ENCODE measurements at places on chromosomes 5 and 9.

DNA sequence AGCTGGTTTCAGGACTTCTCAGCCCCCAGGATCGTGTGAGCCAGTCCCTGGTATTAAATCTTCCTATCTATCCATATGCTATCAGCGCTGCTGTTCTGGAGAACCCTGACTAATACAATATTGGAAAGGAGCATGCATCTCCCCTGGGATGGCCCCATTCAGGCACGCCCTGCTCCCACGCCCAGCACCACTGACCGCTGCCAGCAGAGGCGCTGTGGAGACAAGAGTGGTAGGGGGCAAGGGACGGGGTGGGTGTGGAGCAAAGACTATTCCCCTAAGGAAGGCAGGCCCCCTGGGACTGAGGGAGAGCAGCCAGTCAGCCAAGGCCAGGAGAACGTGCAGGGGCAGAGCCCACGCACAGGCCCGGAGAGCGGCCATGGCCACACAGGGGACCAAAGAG, 116.0 kb downstream of the VAV2 start:
- no peak for DNase-seq

GRCh38 chr5:68444048-68444447, 228.5 kb downstream of the PIK3R1 start:
- no peak for DNase-seq

DNA sequence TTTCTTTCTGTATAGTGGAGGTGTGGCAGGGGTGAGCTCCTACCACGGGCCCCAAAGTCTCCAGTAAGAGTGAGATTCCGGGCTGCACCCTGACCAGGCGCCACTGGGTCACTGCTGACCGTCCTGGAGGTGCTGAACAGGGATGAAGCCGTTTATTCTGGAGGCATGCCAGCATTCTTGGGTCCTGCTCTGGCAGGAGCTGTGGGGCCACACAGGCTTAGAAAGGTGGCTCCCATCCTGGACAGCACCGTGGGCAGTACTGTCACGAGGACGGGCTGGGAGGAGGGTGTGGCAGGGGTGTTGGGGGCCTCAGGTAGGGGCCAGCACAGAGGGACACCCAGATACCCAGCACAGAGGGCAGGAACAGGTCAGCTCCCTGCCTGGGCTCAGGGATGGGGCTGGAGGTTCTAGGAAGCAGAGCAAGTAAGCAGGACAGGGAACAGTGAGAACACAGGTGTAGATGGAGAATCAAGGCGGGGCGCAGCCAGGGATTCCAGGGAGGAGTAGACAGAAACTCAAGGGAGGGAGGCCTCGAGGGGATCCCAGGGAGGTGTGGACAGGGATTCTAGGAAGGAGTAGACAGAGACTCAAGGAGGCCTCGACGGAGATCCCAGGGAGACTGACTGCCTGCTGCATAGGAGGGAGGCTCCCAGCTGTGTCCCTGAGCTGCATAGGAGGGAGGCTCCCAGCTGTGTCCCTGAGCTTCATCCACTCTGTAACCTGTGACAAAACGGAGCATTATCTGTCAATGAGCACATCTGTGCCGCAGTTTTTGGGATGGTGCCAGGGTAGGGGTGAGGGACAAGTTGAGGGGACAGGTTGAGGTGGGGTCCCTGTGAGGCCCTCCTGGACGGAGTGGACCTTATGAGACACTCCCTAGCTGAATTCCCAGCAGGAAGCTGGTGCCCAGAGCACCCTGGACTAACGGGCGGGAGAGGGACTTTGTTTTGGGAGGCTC, 1.1 kb upstream of the PLEKHG4B start:
- DNase-seq, result no peak

- no peak for DNase-seq
Observed at GRCh38 chr9:93620041-93620506, 43.7 kb downstream of the PHF2 start.

DNA sequence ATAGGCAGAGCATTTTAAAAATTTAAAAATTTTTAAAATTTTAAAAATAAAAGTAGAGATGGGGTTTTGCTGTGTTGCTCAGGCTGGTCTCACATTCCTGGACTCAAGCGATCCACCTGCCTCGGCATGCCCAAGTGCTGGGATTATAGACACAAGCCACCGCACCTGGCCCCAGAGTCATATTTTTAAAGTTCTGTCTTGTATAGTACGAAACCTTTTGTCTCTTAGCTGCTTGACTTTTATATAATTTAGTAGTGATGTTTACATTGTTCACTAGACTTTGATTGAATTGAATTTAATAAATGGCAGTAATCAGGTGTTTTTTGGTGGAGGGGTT, 31.0 kb downstream of the LRRTM2 start:
- no peak for DNase-seq

All from fibroblast of skin of right quadriceps (primary cell).